ENCODE measurements at places on chromosomes 7 and 10. TPM values are rescaled to one million over a fixed set of nuclear protein-coding genes. Genes with fewer than 3 reads are reported as not detected.

DNA sequence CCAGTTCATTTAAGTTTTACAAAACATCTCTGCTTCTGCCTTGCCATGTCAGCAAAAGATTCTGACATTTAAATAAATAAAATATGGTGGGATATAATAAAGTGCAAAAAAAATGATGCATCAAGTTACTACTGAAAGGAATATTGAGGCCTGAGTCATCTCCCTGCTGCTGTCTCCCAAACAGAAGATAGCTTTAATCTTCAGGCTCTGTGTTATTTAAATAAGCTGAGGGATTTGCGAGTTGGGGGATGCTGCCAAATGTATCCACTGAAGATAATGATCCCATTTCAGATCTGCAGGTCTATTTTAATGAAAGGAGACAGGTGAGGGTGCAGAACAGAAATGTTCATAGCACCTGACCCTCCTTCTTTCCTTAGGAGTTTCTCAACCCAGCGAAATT lies 720.8 kb downstream of the AUTS2 start:
- DNase-seq: no peak

Gene FERD3L
- not detected for total RNA-seq

Gene MRPS24
- 156 TPM for total RNA-seq

- peak; percentile 65 for DNase-seq
These were observed 128.2 kb upstream of the CHST15 start for GRCh38 chr10:124221356-124222317.

GRCh38 chr7:30276203-30276900 lies 8.0 kb upstream of the ZNRF2 start:
- DNase-seq: peak; percentile 33

DNA sequence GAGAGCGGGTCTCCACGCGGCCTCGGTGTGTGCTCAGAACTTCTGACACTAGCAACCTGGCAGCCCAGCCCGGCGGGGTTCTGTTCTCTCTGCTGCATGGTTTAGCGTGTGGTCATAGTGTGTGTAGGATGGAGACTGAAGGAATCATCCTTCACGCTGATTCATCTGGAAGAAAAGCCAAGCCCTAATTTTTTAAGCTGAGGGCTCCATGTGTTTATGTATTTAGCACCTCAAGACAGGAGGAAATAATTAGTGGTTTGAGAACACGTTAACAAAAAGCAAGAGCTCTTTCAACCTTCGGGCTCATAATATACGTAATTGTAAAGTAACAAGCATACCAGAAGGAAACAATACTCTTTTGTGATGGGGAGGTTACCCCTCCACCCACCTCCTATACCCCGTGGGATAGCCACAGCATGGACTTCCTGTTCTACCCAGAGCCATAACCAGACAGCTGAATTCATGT lies 504.6 kb upstream of the MKI67 start:
- DNase-seq: peak; percentile 16

GRCh38 chr7:129298268-129298893 lies 73.6 kb downstream of the AHCYL2 start:
- DNase-seq: peak; percentile 59

GRCh38 chr10:116625845-116626244 lies 5.1 kb downstream of the PNLIPRP2 start:
- DNase-seq: no peak

Gene CFAP46
- total RNA-seq: 0.70 TPM

- no peak for DNase-seq
These were observed 4.7 kb upstream of the SLIT1 start for GRCh38 chr10:97190450-97190849.

GRCh38 chr7:116232920-116233319 lies 22.6 kb downstream of the TES start:
- DNase-seq: no peak

DNA sequence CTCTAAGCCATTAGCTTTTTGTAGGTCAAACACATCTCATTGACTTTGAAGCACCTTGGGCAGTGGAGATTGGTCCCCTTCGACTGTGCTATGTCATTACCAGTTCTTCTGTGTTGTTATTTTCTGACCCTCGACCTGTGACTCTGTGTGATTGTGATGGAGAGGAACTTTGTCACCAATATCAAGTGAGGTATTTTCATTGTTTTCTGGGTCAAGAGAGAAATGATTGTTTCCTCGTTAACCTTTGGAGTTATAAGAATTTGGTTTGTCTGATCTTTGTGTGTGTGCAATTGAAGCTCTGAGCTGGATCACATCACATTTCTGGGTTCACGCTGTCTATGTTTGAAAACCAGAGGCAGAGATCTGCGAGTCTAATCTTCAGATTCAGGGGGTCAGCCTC lies 432.2 kb upstream of the KLF6 start:
- no peak for DNase-seq

- DNase-seq: no peak
These were observed 108.1 kb upstream of the ZNF746 start for GRCh38 chr7:149605696-149606095.

DNA sequence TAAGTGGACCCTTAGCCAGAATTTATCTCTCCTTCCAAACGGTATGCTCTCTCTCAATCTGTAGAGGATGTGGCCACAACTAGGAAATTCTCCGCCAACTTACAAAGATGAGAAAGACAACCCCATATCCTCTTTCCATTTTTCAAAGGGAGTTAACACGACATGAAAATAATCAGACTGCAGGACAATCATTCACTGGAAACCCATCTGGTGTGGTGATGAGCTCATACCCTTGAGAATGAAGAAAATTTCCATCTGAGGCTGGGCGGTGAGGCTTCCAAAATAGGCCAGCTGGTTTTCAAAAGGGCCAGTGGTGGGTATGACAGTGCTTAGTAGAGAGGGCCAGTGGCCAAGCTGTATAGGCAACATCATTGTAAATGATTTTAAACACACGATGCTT lies 369.6 kb downstream of the FRMD4A start:
- DNase-seq: no peak
